ENCODE measurements at places on chromosomes 4 and X. TPM values are rescaled to one million over a fixed set of nuclear protein-coding genes. Genes with fewer than 3 reads are reported as not detected.

KCND1 gene
- 1.6 TPM for total RNA-seq

DNA sequence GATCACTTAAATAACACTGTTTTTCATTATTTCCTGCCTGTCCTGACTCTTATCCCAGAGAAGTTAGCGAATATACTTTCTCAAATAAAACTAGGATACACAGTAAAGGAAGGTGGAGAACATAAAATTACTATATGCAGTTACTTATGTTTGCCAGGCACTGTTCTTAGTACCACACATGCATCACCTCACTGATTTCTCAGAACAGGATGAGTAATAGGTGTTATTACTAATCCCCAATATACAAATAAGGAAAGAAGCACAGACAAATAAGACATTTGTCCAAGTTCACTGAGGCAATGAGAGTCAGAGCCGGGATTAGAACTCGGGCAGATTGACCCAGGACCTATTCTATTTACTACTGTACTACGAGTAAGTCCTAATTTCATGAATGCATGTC lies 91.7 kb downstream of the CORIN start:
- no peak overlapping the region for H3K4me3 ChIP-seq
- H3K27me3 ChIP-seq: no peaks in the 10 kb centered on the region
- peaks cover 4% of the 10 kb centered on the region for H3K36me3 ChIP-seq
- peaks cover 17% of the 10 kb centered on the region for H3K4me1 ChIP-seq

- H3K4me1 ChIP-seq: peaks cover 13% of the 10 kb centered on the region
- H3K36me3 ChIP-seq: peaks cover 1% of the 10 kb centered on the region
- H3K4me3 ChIP-seq: no peak overlapping the region
- peaks cover 9% of the 10 kb centered on the region for H3K27me3 ChIP-seq
Observed at GRCh38 chr4:80271801-80272200, 5.3 kb downstream of the FGF5 start.

PABPC1L2B gene
- total RNA-seq: not detected

VSIG1 gene
- total RNA-seq: not detected

DNA sequence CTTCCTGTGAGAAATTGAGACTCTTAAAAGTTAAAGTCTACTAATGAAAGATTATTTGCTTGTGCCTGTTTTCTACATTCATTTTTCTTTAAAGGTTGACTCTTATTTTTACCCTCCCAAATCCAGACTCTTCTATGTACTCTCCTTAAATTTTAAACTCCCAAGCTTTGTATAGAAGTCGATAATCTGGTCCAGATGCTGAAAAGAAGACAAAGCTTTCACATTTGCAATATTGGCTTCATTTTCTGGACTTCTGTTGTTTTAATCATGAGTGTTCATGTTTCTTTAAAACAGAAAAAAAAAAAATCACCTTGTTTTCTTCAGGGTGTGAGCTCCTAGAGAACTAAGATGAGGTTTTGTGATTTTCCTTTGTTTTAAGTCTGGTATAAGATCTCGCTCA lies 53.2 kb upstream of the TBC1D14 start:
- H3K4me1 ChIP-seq: peaks cover 18% of the 10 kb centered on the region
- peak overlapping the region; percentile 89 for H3K27ac ChIP-seq
- DNase-seq: no peak
- no peak overlapping the region for H3K4me3 ChIP-seq
- peaks cover 15% of the 10 kb centered on the region for H3K36me3 ChIP-seq
- H3K27me3 ChIP-seq: no peaks in the 10 kb centered on the region

DNA sequence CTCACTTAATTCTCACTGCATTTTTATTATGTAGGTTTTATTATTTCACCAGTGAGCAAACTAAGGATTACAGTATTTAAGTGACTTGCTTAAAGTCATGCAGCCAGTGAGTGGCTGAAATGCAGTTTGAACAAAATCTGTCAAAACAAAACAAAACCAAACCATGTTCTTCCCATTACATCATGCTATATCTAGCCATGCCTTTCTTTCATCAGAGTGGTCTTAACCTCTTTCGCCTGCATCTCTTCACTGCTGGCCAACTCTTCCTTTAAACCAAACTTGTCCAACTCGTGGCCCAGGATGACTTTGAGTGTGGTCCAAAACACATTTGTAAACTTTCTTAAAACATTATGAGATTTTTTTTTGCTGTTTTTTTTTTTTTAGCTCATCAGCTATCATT lies 223.2 kb downstream of the PCDH7 start:
- no peak for DNase-seq
- peaks cover 30% of the 10 kb centered on the region for H3K4me1 ChIP-seq
- H3K36me3 ChIP-seq: no peaks in the 10 kb centered on the region
- H3K4me3 ChIP-seq: no peak overlapping the region
- H3K27me3 ChIP-seq: no peaks in the 10 kb centered on the region
- peak overlapping the region; percentile 8 for H3K27ac ChIP-seq

MTM1 gene
- total RNA-seq: 11.0 TPM

- H3K4me1 ChIP-seq: peaks cover 3% of the 10 kb centered on the region
- H3K27me3 ChIP-seq: no peaks in the 10 kb centered on the region
- peaks cover 38% of the 10 kb centered on the region for H3K36me3 ChIP-seq
- no peak for DNase-seq
- no peak overlapping the region for H3K4me3 ChIP-seq
Observed at GRCh38 chr4:5611750-5612149, 96.6 kb downstream of the EVC2 start.

- peaks cover 32% of the 10 kb centered on the region for H3K4me1 ChIP-seq
- H3K4me3 ChIP-seq: no peak overlapping the region
- H3K36me3 ChIP-seq: peaks cover 4% of the 10 kb centered on the region
- DNase-seq: no peak
- no peak overlapping the region for H3K27ac ChIP-seq
- H3K27me3 ChIP-seq: no peaks in the 10 kb centered on the region
Observed at GRCh38 chr4:86613734-86614133, 19.6 kb downstream of the PTPN13 start.

MFAP3L gene
- total RNA-seq: 6.8 TPM

GRCh38 chrX:13864264-13864663 lies 47.4 kb upstream of the GPM6B start:
- H3K27me3 ChIP-seq: no peaks in the 10 kb centered on the region
- H3K4me1 ChIP-seq: peaks cover 49% of the 10 kb centered on the region
- no peak overlapping the region for H3K27ac ChIP-seq

GRCh38 chrX:11117745-11118144 lies 6.6 kb downstream of the HCCS start:
- peaks cover 21% of the 10 kb centered on the region for H3K36me3 ChIP-seq
- no peaks in the 10 kb centered on the region for H3K27me3 ChIP-seq
- no peak for DNase-seq
- H3K4me1 ChIP-seq: peaks cover 19% of the 10 kb centered on the region
- no peak overlapping the region for H3K4me3 ChIP-seq

GRCh38 chr4:176287546-176287945 lies 18.5 kb upstream of the ASB5 start:
- H3K27me3 ChIP-seq: no peaks in the 10 kb centered on the region
- H3K36me3 ChIP-seq: no peaks in the 10 kb centered on the region
- H3K4me1 ChIP-seq: peaks cover 4% of the 10 kb centered on the region

DNA sequence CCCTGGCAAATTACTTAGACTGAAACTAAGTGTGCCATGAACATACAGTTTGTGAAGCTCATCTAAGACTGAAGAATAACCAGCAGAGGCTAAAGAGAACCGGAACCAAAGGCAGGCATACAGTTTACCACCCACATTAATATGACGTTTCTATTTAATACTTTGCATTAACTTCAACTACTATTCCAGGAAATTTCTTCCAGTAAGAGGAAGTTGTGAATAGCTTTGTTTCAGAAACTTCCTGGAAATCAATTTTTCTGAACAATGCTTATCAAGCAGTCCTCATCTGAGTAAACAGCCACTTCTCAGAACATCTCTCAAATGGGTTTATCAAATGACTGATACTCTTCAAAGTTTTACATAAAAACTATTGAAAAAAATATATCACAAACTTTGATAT lies 252.7 kb downstream of the OPHN1 start:
- no peak overlapping the region for H3K4me3 ChIP-seq
- H3K27me3 ChIP-seq: no peaks in the 10 kb centered on the region
- peaks cover 13% of the 10 kb centered on the region for H3K4me1 ChIP-seq
- H3K36me3 ChIP-seq: no peaks in the 10 kb centered on the region
- no peak overlapping the region for H3K27ac ChIP-seq
- no peak for DNase-seq

- H3K27ac ChIP-seq: no peak overlapping the region
- H3K36me3 ChIP-seq: peaks cover 3% of the 10 kb centered on the region
- peaks cover 18% of the 10 kb centered on the region for H3K27me3 ChIP-seq
Observed at GRCh38 chr4:151865312-151865711, 104.5 kb upstream of the GATB start.

DNA sequence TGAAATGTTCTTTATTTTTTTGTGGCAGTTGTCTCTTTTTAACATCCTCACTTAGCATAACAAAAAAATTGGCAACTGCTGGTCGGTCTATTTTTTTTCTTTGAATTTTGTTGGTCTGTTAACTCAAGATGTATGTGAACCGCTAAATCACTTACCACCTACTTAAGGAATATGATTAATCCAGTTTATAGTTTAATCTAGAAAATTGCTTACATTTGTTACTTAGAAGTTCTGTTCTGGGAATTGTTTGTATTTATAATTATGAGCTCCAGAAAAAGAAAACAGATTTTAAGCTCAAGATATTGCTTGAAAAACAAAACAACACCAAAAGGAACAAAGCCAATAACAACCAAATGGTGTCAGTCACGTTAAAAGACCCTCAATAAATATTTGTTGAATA lies 66.1 kb upstream of the KLHL13 start:
- H3K4me1 ChIP-seq: peaks cover 2% of the 10 kb centered on the region
- H3K27me3 ChIP-seq: no peaks in the 10 kb centered on the region
- no peak for DNase-seq
- no peak overlapping the region for H3K4me3 ChIP-seq

CACNA1F gene
- total RNA-seq: not detected

DNA sequence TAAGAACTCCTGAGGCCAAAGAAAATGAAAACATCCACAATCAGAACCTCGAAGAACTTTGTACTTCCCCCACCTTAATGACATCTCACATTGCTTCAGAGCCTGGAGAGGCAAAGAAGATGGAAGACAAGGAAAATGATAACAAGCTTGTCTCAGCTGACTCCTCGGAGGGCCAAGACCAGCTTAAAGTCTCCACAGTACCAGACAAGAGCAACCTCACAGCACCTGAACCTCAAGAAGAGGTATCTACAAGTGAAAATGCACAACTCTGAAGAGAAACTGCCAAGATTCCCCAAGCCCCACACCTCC lies 97.5 kb downstream of the HNRNPD start:
- H3K27me3 ChIP-seq: peaks cover 60% of the 10 kb centered on the region
- no peak overlapping the region for H3K4me3 ChIP-seq
- no peak for DNase-seq
- no peaks in the 10 kb centered on the region for H3K4me1 ChIP-seq
